Stimulated activated CD8-positive, alpha-beta memory T cell treated with anti-CD3 and anti-CD28 coated beads, Interleukin-4, amount 100 ng/mL, for 1 hour (primary cell): ENCODE measurements at places on chromosomes 4 and X.

DNA sequence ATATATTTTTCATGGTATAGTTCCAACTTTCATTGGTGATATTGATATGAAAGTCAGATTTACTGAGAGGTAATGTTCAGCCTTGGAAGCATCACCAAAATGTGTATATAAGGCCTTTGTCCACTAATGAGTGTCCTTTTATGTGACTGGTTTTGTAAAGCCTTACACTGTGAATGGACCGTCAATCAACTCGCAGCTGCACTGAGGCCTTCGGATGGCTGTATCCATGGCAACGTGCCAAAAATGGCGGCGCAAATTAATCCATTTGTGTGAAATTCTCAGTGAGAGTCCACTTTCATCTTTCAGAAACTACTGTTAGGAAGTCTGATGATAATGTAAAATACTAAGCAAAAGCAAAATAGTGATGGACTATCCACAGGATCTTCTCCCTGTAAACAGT, 131.7 kb downstream of the SPCS3 start:
- DNase-seq, result no peak

DNA sequence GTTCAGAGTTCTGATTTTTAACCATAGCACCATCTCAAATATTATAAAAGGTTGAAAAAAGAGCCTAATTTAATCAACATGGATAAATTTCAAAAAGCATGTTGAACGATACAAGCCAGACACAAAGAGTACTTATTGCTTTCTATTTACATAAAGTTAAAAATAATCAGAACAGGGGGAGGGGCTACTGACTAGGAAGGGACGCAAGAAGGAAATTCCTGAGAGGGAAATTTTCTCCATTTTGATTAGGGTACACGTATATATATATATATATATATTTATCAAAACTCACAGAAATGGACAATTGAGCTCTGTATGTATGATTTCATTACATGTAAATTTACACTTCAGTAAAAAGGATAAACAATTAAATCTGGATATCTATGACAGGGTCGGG, 482 bp upstream of the MBTPS2 start:
- no peak for DNase-seq

GRCh38 chrX:151759041-151759708, 24.6 kb downstream of the CNGA2 start:
- DNase-seq, result no peak

- no peak for DNase-seq
These were observed 39.3 kb upstream of the TXK start for GRCh38 chr4:48173056-48173991.

GRCh38 chrX:130167040-130167439, 1.4 kb upstream of the AIFM1 start:
- DNase-seq, result no peak

DNA sequence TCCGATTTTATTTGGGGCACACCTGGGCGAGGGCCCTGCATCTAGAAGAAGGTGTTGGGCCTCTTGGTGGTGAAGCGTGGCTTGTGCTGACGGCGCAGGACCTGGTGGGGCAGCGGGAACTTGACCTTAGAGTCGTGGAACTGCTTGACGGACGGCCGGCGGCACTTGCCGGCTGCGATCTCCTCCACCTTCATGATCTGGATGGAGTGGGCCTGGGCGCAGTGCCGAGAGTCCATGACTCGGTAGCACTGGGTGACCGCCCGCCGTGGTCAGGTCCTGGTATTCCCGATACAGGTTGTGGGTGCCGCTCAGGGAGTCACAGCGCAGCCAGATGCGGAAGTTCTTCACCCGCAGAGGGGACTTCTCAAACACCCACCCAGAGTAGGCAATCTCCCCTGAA, 56.8 kb upstream of the ALG13 start:
- DNase-seq, result no peak

DNA sequence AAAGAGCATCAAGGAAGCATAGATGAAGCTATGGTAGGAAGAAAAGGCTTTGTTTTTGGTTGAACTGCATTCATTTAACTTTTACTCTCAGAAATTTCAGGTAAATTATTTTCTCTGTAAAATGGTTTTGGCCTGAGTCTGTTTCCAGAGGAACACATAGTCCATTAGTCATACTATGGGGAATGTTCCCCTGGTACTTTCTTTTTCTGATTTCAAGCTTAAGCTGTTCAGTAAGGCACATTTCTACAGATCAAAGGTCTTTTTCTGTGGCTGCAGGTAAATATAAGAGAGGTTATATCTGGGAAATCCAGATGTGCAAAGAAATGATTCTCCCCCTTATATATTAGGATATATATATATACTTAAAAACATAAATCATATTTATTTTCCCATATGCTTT, 1744.4 kb upstream of the ADGRL3 start:
- DNase-seq, result no peak

GRCh38 chr4:183286590-183287308, 33.3 kb downstream of the CLDN22 start:
- DNase-seq, result no peak

DNA sequence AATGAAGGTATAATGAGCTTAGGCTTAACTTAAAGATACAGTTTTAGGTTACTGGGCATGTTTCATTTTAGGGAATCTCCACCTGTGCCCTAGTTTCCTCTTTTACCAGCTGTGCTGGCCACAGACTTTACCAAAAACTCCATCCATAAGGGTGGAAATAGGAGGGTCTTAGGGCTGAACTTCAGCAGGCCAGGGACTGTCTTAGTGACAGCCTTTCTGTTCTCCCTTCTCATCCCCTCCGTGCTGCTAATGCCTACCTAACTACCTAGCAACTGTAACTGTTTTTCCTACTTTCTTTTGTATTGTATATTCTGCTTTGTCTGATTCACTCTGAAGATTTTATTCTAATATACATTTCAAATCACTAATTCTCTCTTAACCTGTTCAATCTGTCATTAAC, 1375.3 kb downstream of the PCDH18 start:
- DNase-seq, result no peak

GRCh38 chr4:122739174-122739573, 6.7 kb downstream of the BBS12 start:
- no peak for DNase-seq

GRCh38 chr4:22932326-22932725, 239.6 kb downstream of the GBA3 start:
- DNase-seq, result no peak

- no peak for DNase-seq
These were observed 231.4 kb downstream of the ANKRD50 start for GRCh38 chr4:124481123-124481522.

GRCh38 chr4:67764183-67764582, 10.0 kb upstream of the GNRHR start:
- no peak for DNase-seq

DNA sequence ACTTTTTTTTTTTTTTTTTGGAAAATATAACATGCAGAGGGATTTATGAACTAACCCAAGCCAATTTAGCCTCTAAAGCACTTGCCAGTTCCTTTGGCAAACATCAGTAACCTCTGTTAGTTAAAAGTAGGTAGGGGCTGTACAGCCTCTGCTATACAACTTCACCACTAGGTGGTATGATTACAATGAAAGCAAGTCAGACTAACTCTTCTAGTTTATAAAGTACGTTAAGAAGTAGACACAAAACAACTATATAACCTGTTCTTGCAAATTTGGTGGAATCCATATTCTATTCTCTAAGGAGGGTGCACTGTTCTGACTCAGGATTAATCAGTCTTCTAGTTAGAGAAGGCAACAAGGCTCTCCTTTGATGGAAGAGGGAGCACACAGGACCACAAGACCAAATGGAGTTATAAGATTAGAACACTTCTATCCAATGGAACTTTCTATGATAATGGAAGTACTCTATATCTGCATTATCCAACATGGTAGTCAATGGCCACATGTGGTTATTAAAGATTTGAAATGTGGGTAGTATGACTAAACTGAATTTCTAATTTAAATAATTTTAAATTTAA, 12.8 kb downstream of the AIMP1 start:
- no peak for DNase-seq

GRCh38 chrX:67543818-67544217, at the start of gene AR:
Gene AR (plus strand): TSS chrX:67544021. CDS start chrX:67545147, 1,126 bp downstream.
- no peak for DNase-seq

- DNase-seq, result no peak
These were observed 26.2 kb downstream of the IRF2 start for GRCh38 chr4:184448141-184448540.

- DNase-seq, result no peak
These were observed 40.5 kb upstream of the BMP2K start for GRCh38 chr4:78735697-78736096.

- no peak for DNase-seq
These were observed 69.2 kb upstream of the MAML3 start for GRCh38 chr4:140223056-140223810.

DNA sequence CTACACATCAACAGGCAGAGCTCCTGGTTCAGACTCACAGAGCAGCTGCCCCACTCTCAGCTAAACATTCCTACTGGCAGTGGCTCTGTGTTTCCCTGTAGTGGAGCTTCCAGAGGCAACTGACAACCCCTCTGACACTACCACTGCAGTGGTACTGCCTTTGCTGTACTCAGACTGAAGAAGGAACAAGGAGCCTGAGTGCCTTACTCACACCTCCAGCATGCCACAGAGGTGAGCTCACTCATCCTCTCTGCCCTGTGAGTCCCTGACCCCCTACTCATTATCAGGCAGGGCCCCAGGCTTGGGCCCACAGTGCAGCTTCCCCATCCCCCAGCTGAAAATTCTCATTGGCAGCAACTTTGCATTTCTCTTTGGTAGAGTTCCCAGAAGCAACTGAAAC, 240.5 kb upstream of the POF1B start:
- no peak for DNase-seq

DNA sequence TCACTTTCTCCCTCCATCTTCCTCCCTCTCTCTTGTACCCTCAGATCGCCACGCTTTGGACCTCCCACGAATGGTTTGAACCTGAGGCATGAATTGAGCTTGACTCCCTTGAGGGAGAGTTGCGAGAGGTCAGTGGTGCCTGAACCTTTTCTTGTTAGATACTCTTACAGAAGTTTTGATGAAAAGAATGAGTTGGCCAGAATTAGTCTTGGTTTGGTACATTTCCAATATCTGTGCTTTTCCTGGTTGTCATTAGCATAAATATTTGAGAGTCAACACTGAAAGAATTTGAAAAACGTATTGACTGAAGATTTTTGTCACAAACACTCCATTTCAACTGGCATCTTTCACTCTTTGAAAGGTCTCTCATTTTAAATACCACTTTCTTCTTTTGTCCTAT, 510.6 kb upstream of the DIPK2B start:
- no peak for DNase-seq

- DNase-seq, result no peak
These were observed 26.1 kb downstream of the RNF4 start for GRCh38 chr4:2494992-2495391.

- DNase-seq, result no peak
These were observed 104.4 kb upstream of the SCML1 start for GRCh38 chrX:17632942-17633341.
